ENCODE measurements at places on chromosomes 2 and 18. TPM values are rescaled to one million over a fixed set of nuclear protein-coding genes. Genes with fewer than 3 reads are reported as not detected.

CNDP2 gene
- total RNA-seq, result 312 TPM

ZNF521 gene
- total RNA-seq, result not detected

TNFAIP6 gene
- total RNA-seq, result 1.7 TPM

SMYD1 gene
- total RNA-seq, result not detected

RESP18 gene
- total RNA-seq, result not detected

MAPK4 gene
- not detected for total RNA-seq

SULT1C4 gene
- not detected for total RNA-seq

HOXD8 gene
- total RNA-seq, result not detected

DRC1 gene
- not detected for total RNA-seq

CMPK2 gene
- total RNA-seq, result 26.6 TPM

NEB gene
- 50.0 TPM for total RNA-seq
